Breast epithelium (tissue), 4 donors: ENCODE measurements at places on chromosomes 6 and 20.

GRCh38 chr6:74319292-74319691 is 623.3 kb downstream of the CD109 start:
- no peak for DNase-seq

- no peak for DNase-seq
Observed at GRCh38 chr20:44616604-44616964, 34.2 kb downstream of the PKIG start.

DNA sequence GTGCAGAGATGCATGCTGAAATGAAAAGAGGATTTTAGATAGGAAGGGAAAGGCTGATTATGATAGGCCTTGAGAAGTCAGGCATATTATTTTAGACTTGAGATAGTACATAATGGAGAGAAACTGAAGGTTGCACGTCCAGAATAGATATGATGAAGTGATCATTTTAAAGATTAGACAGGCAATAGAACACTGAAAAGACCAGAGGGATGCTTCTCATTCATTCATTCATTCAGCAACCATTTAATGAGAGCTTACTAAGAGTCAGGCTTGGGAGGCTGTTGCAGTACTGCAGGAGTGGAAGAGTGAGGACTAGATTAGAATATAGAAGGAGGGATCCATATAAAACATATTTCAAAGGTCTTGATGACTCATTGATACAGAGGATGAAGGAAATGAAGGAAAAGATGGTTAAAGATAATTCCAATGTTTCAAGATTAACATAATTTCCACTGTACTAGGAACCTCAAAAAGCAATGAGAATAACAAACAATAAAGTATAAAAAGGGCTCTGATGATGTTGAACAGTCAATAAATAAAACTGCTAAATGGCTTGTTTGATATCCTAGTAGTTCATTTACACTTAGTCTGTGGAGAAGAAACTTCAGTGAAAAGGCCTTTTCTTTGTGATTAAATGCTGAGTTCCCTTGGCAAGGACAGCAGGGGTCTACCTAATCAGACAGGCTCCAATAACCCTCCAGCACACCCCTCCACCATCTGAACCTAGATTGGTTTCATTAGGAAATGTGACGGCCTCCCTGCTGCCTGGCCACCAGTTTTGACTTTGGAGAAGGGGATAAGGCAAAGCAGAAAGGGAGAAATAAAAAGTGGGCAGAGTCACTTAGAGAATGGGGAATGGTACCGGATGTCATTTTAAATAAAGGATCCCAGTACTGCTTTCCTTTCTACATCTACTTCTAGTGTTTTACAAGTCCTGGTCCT is 5.3 kb upstream of the FBXO9 start:
- no peak for DNase-seq

- no peak for DNase-seq
Observed at GRCh38 chr6:121393731-121394505, 41.5 kb upstream of the GJA1 start.

GRCh38 chr6:160679402-160679769 is 15.3 kb upstream of the LPA start:
- no peak for DNase-seq

GRCh38 chr6:47159763-47160162 is 117.6 kb upstream of the ADGRF1 start:
- DNase-seq: no peak

- DNase-seq: no peak
Observed at GRCh38 chr6:127998985-127999384, 98.1 kb upstream of the THEMIS start.

DNA sequence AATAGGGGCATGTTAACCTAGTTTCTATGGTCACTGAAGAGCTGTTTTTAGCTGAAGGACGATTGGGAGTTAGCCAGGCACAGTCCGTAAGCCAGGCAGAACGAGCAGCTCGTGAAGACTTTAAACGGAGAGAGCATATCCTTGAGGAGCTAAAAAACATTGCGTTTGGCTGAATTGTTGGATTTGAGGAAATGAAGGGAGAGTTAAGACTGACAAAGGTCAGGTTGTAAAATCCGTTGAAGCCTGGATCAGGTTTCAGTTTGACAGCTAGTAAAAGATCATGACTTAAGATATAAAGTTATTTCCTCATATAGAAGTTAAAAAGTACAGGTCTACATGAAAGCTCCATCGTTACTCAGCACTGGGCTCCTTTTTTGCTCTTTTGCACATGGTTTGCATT is 2.8 kb downstream of the DBNDD2 start:
- DNase-seq: no peak

- DNase-seq: no peak
Observed at GRCh38 chr6:119626884-119627619, 277.5 kb upstream of the MAN1A1 start.

DNA sequence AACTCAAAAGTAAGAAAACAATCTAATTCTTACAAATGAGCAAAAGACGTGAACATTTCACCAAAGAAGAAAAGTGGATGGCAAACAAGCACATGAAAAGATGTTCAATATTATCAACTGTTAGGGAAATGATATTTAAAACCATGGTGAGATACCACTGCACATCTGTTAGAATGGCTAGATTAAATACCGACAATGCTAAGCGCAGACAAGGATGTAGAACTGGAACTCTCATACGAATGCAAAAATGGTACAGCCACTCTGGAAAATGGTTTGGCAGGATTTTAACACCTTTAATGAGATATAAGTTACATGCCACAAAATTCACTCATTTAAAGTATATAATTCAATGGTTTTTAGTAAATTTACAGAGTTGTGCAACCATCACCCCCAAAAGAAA is 44.6 kb upstream of the NFATC2 start:
- DNase-seq: no peak

- DNase-seq: no peak
Observed at GRCh38 chr6:93266116-93266817, 153.1 kb downstream of the EPHA7 start.

DNA sequence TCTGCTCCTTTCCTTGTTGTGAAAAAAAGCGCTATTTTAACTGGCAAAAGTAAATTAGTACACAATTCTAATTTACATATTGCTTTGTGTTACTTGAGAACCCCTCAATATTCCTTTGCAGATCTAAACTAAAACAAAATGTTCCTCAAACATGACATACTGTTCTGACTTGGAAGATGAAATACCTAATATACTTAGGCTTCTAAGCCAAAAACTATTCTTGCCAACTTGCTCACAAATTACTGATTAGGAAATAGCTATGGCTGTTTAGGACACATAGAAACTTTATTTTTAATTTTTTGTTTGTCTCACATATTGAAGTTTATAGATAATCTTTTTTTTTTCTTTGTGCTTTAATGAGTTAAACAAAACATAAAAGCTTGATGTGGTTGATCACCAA is 542.2 kb downstream of the GRIK2 start:
- no peak for DNase-seq

- no peak for DNase-seq
Observed at GRCh38 chr6:42762426-42762859, 16.5 kb upstream of the TBCC start.

DNA sequence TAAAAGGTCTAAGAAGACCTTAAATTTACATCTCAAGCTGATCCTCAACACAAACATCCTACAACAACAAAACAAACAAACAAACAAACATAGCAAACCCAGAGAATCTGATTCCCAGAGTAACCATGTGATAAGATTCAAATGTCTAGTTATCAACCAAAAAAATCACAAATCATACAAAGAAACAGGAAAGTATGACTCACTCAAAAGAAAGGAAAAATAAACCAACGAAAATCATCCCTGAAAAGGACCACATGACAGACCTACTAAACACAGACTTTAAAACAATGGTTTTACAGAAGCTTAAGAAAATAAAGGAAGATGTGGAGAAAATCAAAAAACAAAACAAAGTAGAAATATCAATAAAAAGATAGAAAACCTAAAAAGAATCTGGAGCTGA is 18.1 kb downstream of the VNN1 start:
- DNase-seq: no peak

- no peak for DNase-seq
Observed at GRCh38 chr6:85241498-85242052, 208.3 kb upstream of the NT5E start.

- DNase-seq: no peak
Observed at GRCh38 chr6:34084591-34085290, 61.1 kb downstream of the GRM4 start.

- no peak for DNase-seq
Observed at GRCh38 chr20:5689463-5689862, 60.7 kb upstream of the SHLD1 start.

DNA sequence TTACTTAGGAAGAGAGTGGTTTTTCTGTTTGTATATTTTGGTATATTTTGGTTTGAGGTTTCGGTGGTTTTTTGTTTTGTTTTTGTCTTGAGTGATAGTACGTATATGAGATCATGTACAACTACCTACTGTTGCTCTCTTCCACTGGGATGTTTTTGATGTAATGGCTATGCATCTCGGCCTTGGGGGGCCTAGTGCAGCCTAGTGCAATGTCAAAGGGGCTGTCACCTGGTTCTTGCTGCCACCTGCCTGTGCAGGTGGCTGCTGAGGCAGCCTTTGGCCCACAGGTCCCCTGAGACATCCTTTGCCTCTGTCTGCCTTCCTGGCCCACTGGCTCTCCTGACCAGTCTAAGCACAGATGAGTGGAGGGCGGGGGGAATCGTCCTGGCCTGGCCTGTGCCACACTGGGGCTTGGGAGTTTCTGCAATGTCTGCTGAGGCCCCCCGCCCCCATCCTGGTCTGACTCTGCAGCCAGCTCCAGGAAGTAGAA is 546.6 kb downstream of the CD83 start:
- DNase-seq: no peak

- DNase-seq: peak; percentile 45
Observed at GRCh38 chr6:45930420-45931040, 85.1 kb downstream of the CLIC5 start.

DNA sequence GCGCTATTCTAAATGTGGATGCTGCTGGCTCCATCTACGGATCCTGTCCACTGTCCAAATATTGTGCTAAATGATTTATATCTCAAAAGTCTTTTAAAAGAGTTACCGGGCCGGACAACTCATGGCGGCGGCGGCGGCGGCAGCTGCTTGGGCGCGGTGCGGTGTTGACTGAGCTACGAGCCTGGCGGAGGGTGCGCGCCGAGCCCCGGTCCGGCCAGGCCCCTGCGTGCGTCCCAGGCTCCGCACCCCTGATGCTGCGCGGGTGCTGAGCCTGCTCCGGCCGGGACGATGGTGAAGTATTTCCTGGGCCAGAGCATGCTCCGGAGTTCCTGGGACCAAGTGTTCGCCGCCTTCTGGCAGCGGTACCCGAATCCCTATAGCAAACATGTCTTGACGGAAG is 303.4 kb downstream of the CENPW start:
- no peak for DNase-seq

DNA sequence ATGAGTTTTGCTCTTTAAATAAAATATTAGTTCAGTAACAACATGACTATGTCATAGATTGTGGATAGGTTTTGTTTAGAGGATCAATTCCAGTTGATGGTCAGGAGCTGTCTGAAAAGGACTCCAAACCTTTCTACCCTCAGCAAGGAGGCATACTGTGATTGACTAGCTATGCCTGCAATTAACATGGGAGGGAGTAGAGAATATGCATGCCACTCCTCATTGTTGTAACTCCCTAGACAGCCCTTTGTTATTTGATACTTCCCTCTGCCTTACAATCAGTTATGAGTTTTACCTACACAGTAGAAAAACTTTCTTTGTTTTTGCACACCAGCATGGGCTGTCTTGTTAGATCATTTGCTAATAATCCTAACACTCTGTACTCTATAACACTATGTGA is 1418.5 kb downstream of the KHDRBS2 start:
- DNase-seq: no peak

DNA sequence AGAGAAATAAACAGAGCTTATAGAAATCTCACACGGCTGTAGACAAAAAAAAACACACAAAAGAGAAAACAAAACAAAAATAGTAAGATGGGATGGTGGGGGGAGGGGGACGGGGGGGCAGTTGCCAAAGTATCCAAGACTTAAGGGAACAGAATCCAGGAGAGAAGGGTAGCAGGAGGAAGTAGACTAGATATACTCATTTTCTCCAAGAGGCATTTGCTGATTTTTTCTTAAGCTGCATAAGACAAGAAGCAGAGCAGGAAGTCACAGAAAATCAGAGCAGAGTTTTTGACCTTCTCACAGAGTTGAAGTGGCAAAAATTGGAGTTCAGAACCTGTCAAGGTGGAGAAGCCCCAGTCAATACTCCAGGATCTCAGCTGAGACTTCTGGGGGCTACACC is 237.7 kb downstream of the HIVEP2 start:
- DNase-seq: no peak

- no peak for DNase-seq
Observed at GRCh38 chr6:24147511-24148153, 21.6 kb downstream of the NRSN1 start.

DNA sequence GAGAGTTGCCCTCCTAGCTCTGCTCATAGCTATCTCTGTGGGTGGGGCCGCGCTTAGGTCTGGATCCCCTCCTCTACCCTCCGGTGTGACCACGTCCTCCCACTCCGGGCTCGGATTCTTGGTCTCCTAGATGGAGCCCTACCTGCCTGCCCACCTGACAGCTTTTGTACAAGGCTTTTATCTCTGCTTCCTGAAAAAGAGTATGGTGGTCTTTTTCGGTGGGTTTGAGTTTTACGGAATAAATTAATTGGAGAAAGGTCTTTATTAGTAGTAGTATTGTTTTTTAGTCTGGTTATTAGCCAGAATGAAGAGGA is 773 bp downstream of the SMAP1 start:
- no peak for DNase-seq

DNA sequence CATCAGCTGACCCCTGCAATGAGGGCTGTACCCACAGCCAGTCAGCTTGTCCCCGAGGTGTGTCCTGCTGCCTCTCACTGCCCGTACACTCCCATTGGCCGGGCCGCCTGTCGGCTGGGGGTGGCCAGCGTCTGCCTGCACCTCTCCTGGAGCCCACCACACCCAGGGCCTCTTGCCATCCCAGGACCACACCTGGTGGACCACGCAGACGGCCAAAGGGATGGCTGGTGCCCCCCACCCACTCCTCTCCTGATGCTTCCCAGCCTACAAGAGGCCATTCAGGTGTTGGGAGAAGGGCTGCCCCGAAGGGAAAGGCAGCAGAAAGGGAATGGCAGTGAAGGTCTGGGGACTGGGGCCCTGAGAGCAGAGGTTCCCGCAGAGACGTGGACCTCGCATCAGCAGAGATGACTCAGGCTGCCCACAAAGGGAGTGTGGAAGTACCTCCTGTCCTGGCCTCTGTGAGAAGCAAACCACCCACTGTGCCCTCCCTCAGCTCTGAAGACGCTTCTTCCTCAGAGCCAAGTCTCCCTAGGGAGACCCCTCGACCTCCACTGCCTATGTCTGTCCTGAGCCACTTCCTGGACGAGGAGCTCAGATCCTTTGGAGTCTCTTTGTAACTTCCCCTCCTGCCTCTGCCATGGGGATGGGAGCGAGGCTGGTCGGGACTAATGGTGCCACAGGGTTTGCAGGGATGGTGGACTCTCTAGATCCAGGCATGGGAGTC is 60.9 kb downstream of the PYGB start:
- DNase-seq: no peak

- DNase-seq: no peak
Observed at GRCh38 chr6:150146436-150146835, 3.6 kb downstream of the PPP1R14C start.

- DNase-seq: no peak
Observed at GRCh38 chr6:16800942-16801341, 39.7 kb upstream of the ATXN1 start.

GRCh38 chr20:41654884-41655283 is 36.7 kb upstream of the CHD6 start:
- no peak for DNase-seq
